Hair follicular keratinocyte (primary cell): ENCODE measurements at places on chromosomes 2 and 18. TPM values are rescaled to one million over a fixed set of nuclear protein-coding genes. Genes with fewer than 3 reads are reported as not detected.

Gene PARD3B
- total RNA-seq: 0.23 and 0.42 TPM in 2 replicates

Gene TCF23
- total RNA-seq: 0.04 TPM in 1 of 2 replicates, not detected in the other

Gene SULT1C4
- total RNA-seq: not detected in 2 replicates

Gene FOXD4L1
- not detected in 2 replicates for total RNA-seq

Gene POTEJ
- total RNA-seq: not detected in 2 replicates

Gene PLCD4
- total RNA-seq: 14.6 and 16.5 TPM in 2 replicates

Gene RNF125
- 1.5 and 2.7 TPM in 2 replicates for total RNA-seq

Gene NEURL3
- total RNA-seq: not detected in 2 replicates

Gene ITPRID2
- 57.0 and 72.1 TPM in 2 replicates for total RNA-seq

Gene POMC
- total RNA-seq: 0.19 TPM in 1 of 2 replicates, not detected in the other

Gene DSC1
- total RNA-seq: 0.08 TPM in 2 replicates

Gene TMEM131
- total RNA-seq: 20.8 and 21.9 TPM in 2 replicates

Gene KCNJ13
- not detected in 2 replicates for total RNA-seq

Gene DCAF17
- 10.8 and 15.5 TPM in 2 replicates for total RNA-seq

Gene BCL11A
- 4.6 and 5.2 TPM in 2 replicates for total RNA-seq

Gene FBXO48
- total RNA-seq: 0.72 and 0.78 TPM in 2 replicates

Gene SF3B1
- 70.1 and 83.6 TPM in 2 replicates for total RNA-seq

Gene AQP12B
- total RNA-seq: not detected in 2 replicates

Gene PAIP2B
- total RNA-seq: 1.1 and 1.5 TPM in 2 replicates

Gene PAPOLG
- total RNA-seq: 10.4 and 12.5 TPM in 2 replicates

Gene LRRFIP1
- total RNA-seq: 59.2 and 72.9 TPM in 2 replicates

Gene TTN
- under 0.01 TPM in 1 of 2 replicates, not detected in the other for total RNA-seq

Gene ACTG2
- 0.15 TPM in 1 of 2 replicates, not detected in the other for total RNA-seq

Gene MTCL1
- 19.6 and 22.2 TPM in 2 replicates for total RNA-seq

Gene NT5DC4
- total RNA-seq: not detected in 2 replicates

Gene ZSWIM2
- not detected in 2 replicates for total RNA-seq
